ENCODE measurements at places on chromosomes 13 and 19. TPM values are rescaled to one million over a fixed set of nuclear protein-coding genes. Genes with fewer than 3 reads are reported as not detected.
A peak's percentile ranks its signal among the peaks of the same experiment; 100 is the strongest.

- DNase-seq = no peak
Observed at GRCh38 chr13:49641801-49642291, 13.5 kb downstream of the ARL11 start.

- DNase-seq = no peak
Observed at GRCh38 chr19:23561341-23561740, 125.7 kb downstream of the ZNF675 start.

Gene SCAF1
- 84.8 TPM for total RNA-seq

GRCh38 chr13:22107549-22107948 lies 436.7 kb downstream of the FGF9 start:
- DNase-seq = no peak

Gene PLPP2
- 30.7 TPM for total RNA-seq

Gene HTR2A
- not detected for total RNA-seq

DNA sequence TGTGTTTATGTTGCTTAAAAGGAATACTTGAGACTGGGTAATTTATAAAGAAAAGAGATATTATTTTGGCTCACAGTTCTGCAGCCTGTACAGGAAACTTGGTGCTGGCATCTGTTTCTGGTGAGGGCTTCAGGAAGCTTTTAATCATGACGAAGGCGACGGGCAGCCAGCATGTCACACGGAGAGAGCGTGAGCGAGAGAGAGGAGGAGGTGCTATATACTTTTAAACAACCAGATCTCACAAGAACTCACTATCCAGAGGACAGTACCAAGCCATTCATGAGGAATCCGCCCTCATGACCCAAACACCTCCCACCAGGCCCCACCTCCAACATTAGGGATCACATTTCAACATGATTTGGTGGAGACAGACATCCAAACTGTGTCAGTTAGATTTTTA lies 163.4 kb upstream of the TSC22D1 start:
- no peak for DNase-seq

DNA sequence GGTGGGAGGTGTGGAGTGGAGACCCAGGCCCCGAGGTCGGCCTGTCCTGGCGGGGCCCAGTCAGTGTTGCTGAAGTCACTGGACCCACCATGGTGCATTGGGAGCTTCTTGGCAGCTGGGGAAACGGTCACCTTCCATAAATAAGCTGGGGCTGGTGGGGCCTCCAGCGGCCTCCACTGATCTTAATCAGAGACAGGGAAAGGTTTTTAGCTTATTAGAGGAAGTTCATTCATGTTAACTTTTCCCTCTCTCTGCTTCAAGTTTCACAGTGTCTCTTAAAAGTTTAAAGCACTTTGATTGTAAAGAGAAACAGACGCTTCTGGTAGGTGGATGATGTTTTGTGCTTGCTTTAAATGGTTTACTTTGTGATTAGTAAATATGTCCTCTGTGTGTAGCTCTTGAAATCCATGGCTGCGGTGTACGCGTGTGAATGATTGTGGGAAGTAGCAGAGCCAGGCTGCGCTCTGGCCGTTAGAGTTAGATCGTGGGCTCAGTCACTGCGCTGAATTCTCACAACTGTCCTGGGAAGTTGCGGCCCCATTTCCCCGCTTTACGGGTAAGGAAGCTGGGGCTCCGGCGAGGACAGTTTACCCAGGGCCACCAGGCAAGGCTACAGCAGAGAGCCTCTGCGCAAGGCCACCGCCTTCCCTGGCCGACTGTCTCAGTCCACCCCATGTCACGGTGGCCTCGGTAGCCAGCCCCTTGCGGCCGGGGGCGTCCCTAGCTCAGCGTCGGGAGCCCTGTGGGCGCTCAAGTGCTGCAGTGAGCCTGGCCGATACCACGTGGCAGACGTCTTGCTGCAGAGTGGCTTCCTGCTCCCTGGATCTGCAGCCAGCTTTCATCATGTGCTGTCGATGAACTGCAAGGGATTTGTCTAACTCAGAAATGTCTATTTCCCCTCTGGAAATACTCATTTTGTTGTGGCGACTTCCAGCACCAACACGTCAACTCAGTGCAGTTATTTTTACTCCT lies 16.5 kb upstream of the NDUFS7 start:
- no peak for DNase-seq

- no peak for DNase-seq
Observed at GRCh38 chr13:41765813-41766212, 195.1 kb downstream of the VWA8 start.

Gene C5AR2
- total RNA-seq = not detected

Gene CGB8
- not detected for total RNA-seq

GRCh38 chr19:57566396-57567265 lies 7.0 kb upstream of the ZNF550 start:
- peak; percentile 44 for DNase-seq

Gene ZNF799
- 9.1 TPM for total RNA-seq

- no peak for DNase-seq
Observed at GRCh38 chr13:70829748-70830147, 721.5 kb upstream of the KLHL1 start.

Gene RINL
- total RNA-seq = 4.8 TPM

GRCh38 chr13:41465241-41465847 lies 8.0 kb downstream of the RGCC start:
- no peak for DNase-seq

GRCh38 chr19:2394054-2394441 lies 33.3 kb downstream of the TIMM13 start:
- DNase-seq = no peak

- no peak for DNase-seq
Observed at GRCh38 chr13:40503011-40503410, 163.4 kb downstream of the FOXO1 start.

- DNase-seq = no peak
Observed at GRCh38 chr13:51970349-51970748, 40.9 kb downstream of the ATP7B start.

DNA sequence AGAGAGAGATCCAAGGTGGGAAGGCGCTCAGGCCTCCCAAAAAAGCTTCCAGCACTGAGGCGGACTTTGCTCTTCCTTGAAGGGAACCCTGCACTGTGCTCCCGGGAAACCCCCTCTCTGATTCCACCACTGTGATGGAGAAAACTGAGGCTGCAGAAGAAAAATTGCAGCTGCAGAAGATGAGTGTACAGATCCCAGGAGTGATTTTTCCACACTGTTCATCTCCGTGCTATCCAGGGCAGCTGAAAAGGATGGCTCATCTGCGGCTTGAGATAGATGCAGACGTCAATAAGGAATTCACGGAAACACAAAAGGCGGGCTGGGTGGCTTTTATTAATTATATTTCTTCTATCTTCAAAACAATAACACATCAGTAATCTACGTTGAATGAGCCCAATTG lies 26.2 kb downstream of the CCNE1 start:
- no peak for DNase-seq

GRCh38 chr13:48235341-48236135 lies 2.5 kb downstream of the ITM2B start:
- DNase-seq = peak; percentile 68

Measured in endodermal cell (in vitro differentiated cells).